COLO829 (cell line): ENCODE measurements at places on chromosomes 5 and 9.
A peak's percentile ranks its signal among the peaks of the same experiment; 100 is the strongest.

GRCh38 chr5:135245521-135246499 is 153.2 kb downstream of the MACROH2A1 start:
- DNase-seq = no peak

DNA sequence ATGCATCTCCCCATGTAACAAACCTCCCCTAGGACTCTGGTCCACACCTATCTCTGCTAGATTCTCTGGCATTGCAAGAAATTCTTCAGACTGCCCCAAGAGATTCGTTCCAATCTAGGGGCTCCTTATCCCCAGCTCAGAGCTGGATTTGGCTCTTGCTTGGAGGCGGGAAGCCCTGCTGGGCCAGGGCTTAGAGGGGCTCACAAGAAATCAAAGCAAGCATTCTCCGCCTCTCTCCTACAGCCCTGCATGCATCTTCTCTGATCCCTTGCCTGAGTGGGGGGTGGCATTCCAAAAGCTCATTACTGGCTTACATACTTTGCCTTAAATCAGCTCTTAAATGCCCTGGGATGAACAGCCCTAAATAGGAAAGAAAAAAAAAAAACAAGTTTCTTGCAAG is 75.8 kb downstream of the KCNIP1 start:
- DNase-seq = no peak

DNA sequence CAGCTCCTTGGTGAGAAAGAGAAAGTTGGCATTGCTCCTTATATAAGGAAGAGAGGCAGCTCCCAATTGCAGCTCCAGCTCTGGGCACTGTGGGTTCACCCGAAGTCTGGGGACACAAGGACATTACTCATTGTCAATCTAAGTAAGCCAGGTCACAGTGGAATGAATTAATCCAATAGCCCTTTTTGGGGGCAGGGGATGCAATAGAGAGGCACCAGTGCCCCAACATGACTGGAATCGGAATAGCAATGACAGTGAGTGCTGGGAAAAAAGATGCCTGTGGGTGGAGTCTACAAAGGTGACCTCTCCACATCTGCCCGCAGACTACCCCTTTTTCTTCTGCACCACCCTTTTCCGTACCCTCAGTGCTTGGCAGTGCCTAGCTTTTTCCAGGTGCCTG is 11.1 kb upstream of the NEUROG1 start:
- no peak for DNase-seq

GRCh38 chr5:119417891-119418605 is 34.2 kb upstream of the HSD17B4 start:
- no peak for DNase-seq

DNA sequence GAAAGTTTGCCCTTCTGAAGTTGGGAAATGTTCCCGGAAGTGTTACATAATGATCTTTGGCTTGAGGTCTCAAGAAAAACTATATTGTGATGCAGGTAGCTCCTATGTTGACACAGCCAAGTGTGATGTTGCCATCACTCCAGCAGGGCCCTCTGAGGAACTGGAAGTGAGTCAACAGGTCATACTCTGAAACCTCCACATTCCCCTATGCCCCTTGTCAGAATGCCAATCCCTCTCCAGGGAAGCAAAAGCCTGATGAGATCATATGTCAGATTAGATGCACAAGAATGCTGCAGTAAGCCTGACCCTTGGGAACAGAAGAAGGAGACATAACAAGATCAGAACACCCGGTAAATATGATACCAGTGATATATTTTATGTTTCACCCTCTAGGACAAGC is 66.8 kb upstream of the ITGA2 start:
- DNase-seq = no peak

- DNase-seq = no peak
Measured at GRCh38 chr5:170636206-170636605, 132.4 kb downstream of the KCNIP1 start.

DNA sequence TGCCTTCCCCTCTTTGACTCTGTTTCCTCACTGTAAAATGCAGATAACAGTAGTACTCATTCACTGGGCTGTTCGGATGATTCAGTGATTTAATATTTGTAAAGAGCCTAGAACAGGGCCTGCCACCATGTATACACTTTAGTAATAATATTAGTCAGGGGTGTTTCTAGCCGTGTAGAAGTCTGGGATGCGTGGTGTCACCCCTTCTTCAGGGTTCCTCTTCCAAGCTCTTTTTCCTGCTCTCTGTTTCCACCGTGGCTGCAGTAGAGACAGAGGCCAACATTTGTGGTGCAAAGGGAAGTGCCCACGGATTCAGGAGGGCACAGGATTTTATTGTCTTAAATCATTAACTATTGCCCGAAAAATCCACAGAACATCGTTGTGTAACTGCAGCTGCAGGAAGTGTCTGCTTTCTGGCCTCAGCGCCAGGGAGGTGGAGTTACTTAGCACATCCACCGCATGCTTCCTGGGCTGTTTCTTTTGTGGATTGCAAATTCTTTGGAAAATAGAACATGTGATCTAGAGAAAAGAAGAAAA is 61.7 kb downstream of the TRIO start:
- peak; percentile 7 for DNase-seq

- DNase-seq = no peak
Measured at GRCh38 chr5:131139321-131139720, 25.7 kb downstream of the HINT1 start.

GRCh38 chr5:54774281-54775170 is 210.9 kb downstream of the ESM1 start:
- DNase-seq = no peak

GRCh38 chr9:27086818-27087680 is 22.0 kb upstream of the TEK start:
- peak; percentile 38 for DNase-seq

GRCh38 chr5:149153193-149153750 is 12.0 kb downstream of the ABLIM3 start:
- no peak for DNase-seq

DNA sequence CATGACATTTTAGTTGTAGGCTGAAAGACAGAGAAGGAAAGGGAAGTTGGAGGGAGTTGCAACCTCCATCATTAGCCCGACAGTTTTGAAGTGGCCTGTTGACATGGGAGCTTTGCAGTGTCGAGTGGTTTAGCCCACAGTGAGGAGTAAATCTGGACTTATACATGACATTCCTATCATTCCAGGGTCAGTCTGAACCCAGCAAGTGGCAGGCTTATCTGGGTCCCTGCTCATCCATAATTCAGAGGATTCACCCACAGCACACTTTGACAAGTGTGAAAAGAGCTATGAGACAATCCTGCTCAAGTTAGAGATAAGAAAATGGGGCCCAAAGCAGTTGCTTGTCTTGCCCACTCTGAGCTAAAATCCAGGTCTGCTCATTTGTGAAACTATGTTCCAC is 8.4 kb upstream of the TNC start:
- no peak for DNase-seq

GRCh38 chr5:69129413-69129812 is 35.6 kb downstream of the SLC30A5 start:
- DNase-seq = peak; percentile 0

GRCh38 chr5:131953969-131954368 is 8.5 kb upstream of the MEIKIN start:
- no peak for DNase-seq

- no peak for DNase-seq
Measured at GRCh38 chr9:6171667-6172066, 43.9 kb upstream of the IL33 start.

GRCh38 chr9:98034593-98035546 is 21.7 kb upstream of the NANS start:
- DNase-seq = peak; percentile 77

GRCh38 chr5:111954516-111955395 is 197.8 kb upstream of the NREP start:
- DNase-seq = no peak

GRCh38 chr9:71128796-71129195 is 7.4 kb upstream of the TRPM3 start:
- DNase-seq = no peak

GRCh38 chr5:143805861-143806260 is 6.1 kb upstream of the HMHB1 start:
- DNase-seq = no peak

- DNase-seq = no peak
Measured at GRCh38 chr5:131538177-131538593, 96.8 kb downstream of the RAPGEF6 start.

DNA sequence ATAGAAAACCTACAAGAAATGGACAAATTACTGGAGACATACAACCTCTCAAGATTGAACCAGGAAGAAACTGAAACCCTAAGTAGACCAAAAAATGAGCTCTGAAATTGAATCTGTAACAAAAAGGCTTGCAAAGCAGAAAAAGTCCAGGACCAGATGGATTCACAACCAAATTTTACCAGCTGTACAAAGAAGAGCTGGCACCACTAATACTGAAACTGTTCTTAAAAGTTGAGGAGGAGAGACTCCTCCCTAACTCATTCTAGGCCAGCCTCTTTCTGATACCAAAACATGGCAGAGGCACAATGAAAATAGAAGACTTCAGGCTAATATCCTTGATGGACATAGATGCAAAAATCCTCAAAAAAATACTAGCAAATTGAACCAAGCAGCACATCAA is 542.3 kb downstream of the CYLC2 start:
- no peak for DNase-seq

DNA sequence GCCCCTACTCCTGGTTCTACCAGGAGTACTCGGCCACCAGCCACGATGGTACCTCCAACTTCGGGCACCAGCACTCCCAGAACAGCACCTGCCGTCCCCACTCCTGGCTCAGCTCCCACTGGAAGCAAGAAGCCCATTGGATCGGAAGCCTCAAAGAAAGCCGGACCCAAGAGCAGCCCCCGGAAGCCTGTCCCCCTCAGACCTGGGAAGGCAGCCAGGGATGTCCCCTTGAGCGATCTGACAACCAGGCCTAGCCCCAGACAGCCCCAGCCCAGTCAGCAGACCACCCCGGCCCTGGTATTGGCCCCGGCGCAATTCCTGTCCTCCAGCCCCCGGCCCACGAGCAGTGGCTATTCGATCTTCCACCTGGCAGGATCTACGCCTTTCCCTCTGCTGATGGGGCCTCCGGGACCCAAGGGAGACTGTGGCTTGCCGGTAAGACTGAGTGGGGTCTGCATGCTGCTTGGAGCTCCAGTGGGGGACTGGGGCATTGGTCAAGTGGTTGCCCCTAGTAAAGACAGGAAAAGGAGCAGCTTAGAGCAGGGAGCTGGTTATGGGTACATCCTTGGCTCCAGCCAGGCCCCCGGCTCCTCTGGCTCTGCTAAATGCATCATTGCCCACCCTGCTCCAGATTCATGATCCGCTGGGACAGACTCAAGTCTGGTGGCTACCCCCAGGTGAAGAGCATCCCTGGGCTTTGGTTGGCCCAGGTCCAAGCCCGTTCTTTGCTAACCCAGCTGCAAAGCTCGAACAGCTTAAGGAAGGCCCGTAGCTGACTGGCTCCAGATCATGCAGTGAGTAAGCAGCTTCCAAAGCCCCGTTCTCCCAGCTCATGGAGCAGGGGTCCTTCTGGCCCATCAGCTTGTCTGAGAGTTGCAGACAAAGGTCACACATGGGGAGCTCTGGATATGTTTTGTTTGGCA is 14.0 kb downstream of the COL27A1 start:
- DNase-seq = no peak

DNA sequence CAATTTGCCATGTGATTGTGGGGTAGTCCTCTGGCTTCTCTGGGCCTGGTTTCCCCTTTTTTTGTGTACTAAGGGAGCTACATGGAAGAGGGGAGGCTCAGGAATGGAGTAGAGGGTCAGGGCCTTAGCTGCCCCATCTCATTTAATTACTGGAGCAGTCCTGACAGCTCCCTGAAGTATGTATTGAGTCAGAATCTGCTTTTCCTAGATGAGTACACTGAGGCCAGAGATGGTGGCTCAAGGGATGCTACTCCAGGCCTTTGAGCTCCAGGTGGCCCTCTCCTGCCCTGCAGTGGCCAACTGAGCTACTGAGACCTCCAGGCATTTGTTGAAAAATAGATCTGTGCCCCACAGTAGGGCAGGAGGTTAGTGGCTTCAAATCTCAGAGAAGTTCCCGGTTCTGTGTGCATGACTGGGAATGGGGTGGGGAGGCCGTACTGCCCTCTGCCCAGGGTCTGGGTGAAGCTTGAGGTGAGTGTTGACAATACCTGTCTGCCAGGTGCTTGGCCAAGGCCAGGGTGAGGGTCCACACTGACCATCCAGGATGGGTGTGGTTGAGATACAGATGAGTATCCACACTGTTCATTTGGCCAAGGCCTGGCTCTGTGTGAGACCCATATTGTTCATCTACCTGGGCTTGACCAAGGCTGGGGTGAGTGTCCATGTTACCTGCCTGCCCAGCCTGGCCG is 45.7 kb downstream of the CXXC5 start:
- no peak for DNase-seq

- no peak for DNase-seq
Measured at GRCh38 chr9:22142671-22143070, 133.6 kb upstream of the CDKN2B start.

DNA sequence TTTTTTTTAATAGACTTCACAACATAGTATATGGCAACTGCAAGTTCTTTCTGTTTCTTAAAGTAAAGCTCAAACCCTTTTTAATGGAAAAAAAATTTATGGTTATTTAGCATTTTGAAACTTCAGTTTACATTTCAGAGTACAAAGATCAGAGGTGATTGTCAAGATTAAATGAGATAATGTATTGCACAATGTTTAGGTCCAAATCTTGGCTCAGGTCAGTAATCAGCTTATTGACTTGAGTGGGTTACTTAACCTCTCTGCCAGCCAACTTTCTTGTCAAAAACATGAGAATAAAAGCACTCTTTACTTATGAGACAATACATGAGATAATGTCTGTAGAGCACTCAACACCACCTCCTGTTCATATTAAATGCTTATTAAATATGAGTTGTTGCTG is 345.1 kb upstream of the PTPRD start:
- DNase-seq = no peak

DNA sequence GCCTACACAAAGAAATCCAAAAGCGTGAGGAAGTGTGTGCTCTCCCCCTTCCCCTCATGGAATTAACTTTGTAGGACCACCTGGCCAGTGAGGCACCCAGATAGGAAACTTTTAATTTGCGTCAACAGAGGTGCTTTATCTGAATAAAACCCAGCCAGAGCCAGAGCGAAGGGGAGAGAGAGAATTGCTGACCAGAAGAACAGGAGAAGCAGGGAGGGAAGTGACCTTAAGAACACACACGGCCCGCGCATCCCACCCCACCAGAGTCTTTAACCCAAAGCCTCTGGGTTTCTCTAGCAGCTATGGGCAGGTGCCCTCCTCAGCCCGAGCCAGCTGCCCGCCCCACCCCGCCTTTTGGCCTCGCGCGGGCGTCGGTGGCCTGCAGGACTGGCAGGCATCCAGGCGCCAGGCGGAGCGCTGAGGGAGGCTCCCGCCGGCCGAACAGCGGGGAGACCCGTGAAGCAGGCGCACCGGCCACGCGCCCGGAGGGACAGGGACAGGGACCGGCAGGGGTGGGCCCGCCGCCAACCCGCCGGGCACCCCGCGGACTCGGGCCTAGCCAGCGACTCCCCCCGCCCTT is 580 bp downstream of the ERAP1 start:
- DNase-seq = peak; percentile 13

GRCh38 chr9:130366888-130367550 is 77.7 kb upstream of the ASS1 start:
- DNase-seq = no peak

DNA sequence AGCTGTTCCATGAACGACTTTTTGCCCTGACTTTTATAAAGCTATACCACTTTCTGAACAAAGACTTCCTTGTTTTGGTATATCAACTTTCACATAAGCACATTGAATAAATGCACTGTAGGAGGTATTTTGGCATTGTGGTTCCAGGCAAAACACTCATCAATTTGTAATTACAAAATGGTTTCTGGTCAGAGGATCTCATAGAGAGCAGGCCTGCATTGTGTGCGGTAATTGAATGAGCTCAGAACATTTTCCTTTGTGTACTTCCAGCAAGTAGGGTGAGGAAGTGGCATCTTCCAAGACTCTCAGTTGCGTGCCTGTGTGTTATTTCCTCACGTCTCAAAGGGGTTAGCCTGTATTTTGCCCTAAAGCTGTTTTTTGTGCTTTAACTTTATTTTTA is 89.2 kb downstream of the PDE6A start:
- DNase-seq = peak; percentile 66

GRCh38 chr9:125568621-125569020 is 138.4 kb downstream of the MAPKAP1 start:
- DNase-seq = no peak
